ENCODE measurements at places on chromosomes 6 and 20.

- no peak for DNase-seq
These were observed 5.1 kb downstream of the OGFR start for GRCh38 chr20:62809530-62810428.

- no peak for DNase-seq
These were observed 8.2 kb downstream of the NT5DC1 start for GRCh38 chr6:116108836-116109235.

- no peak for DNase-seq
These were observed 65.9 kb downstream of the DLL1 start for GRCh38 chr6:170224694-170225660.

GRCh38 chr6:73713426-73714147 lies 17.6 kb downstream of the CD109 start:
- no peak for DNase-seq

GRCh38 chr6:167211881-167212712 lies 54.3 kb upstream of the GPR31 start:
- no peak for DNase-seq

DNA sequence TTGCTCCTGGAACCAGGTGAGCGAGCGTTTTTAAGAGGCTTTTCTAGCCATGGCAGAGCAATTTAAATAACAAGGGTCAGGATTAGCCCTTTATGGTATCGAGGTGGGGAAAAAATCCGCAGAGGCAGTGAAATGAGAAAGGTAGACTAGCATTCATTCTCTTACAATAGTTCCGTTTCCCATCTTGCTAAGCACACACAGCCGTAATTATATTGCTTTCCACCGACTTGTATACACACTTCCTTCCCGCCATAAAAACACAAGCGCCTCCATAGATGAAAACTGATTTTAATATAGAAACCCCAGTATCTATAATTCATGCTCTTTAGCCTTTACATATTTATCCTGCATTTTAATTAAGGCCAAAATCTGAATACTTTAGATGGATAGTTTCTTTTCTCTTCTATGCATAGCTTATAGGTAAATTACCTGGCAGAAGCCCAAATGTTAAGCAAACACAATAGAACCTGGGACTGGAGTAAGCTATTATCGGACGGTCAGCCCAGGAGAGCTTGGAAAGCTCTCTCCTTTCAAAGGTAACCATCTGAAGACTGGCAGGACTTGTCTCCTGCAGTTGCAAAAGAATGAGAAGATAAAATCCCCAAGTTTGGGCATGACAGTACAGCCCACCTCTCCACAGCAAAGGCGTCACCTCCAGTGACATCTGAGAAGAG lies 90.9 kb upstream of the MC3R start:
- no peak for DNase-seq

- DNase-seq: no peak
These were observed 958.8 kb downstream of the TFAP2A start for GRCh38 chr6:9455864-9456658.

DNA sequence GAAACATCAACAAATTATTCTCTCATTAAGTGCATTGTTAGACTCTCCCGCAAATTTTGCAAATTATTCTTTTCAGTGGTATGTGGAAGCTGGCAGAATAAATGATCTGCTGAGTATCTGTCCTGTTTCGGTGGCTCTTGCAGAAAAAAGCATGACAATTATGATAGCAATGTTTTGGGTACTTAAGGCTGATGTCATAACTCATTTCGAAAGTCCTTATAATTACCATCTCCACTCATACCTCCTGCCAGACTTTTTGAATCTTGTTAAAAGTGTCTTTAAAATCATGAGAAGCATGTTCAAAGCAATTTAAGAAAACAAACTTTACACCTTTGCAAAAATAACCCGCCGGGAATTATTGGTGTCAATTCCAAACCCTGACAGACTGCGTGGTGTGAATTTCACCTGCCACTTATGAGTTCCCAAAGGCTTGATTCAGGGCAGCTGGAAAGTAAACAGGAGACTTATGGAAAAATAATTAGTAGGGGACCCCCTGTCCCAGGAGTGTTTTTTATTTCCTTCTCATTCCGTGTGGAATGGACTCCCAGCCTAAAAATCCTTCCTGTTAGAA lies 87.6 kb upstream of the E2F3 start:
- DNase-seq: no peak

- DNase-seq: no peak
These were observed 700 bp upstream of the LAMA5 start for GRCh38 chr20:62367633-62368391.

GRCh38 chr6:88814909-88815308 lies 148.5 kb downstream of the RNGTT start:
- no peak for DNase-seq

GRCh38 chr20:44651434-44651683 lies 140 bp downstream of the ADA start:
- DNase-seq: no peak

GRCh38 chr20:63066506-63067265 lies 59.9 kb upstream of the BHLHE23 start:
- no peak for DNase-seq

DNA sequence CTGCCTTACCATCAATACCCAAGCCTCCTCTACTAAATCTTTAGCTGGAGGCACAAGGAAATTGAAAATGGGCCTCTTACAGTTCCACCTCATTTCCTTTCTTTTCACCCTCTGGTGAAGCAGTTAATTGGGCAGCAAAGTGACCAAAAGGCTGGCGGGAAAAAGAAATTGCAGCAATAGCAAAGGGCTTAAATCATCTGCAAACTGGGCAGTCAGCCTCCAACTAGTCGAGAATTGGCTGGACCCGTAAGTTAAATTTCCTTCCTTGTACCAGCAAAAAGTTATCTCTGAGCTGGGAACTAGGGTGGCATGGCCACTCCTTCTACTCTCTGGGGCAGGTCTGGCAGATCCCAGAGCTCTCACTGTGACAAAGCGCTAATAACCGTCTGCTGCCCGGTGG lies 33.5 kb downstream of the GHRH start:
- DNase-seq: no peak

DNA sequence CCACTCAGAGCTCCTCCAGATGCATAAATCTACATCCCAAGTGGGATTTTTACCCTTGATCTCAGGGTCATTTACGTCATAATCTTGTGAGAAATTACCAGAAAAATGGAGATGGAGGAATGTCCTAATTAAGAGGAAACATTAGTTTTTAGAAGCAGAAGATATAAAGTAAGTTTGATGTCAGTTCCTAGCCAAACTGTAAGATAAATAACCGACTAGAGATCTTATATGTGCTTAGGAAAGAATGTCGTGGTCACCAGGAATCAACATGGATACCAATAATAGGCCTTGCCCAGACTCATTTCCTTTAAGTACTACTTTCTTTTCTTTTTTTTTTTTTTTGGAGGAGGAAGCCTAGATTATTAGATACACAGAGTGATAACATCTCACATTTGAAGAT lies 186.9 kb downstream of the UTRN start:
- DNase-seq: no peak

DNA sequence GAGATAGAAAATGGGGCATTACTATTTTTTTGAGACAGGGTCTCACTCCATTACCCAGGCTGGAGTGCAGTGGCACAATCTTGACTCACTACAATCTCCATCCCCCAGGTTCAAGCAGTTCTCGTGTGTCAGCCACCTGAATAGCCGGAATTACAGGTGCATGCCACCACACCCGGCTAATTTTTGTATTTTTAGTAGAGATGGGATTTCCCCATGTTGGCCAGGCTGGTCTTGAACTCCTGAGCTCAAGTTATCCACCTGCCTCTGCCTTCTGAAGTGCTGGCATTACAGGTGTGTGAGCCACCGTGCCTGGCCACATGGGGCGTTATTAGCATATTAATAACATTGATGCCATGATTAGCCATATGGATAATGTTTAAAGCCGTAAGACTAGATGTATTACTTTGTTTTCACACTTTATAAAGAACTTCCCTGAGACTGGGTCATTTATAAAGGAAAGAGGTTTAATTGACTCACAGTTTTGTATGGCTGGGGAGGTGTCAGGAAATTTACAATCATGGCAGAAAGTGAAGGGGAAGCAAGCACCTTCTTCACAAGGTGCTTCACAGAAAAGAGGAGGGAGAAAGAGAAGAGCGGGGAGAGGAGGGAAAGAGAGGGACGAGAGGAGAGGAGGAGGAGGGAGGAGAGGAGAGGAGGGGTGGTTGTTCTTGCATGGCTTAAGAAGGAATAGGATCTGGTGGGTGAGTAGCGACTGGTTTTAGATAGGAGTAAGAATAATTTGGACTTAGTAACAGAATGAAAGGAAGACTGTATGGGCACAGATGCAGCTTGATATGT lies 51.9 kb downstream of the MYO6 start:
- no peak for DNase-seq
